ENCODE measurements at places on chromosomes 3 and 15.
A peak's percentile ranks its signal among the peaks of the same experiment; 100 is the strongest.

DNA sequence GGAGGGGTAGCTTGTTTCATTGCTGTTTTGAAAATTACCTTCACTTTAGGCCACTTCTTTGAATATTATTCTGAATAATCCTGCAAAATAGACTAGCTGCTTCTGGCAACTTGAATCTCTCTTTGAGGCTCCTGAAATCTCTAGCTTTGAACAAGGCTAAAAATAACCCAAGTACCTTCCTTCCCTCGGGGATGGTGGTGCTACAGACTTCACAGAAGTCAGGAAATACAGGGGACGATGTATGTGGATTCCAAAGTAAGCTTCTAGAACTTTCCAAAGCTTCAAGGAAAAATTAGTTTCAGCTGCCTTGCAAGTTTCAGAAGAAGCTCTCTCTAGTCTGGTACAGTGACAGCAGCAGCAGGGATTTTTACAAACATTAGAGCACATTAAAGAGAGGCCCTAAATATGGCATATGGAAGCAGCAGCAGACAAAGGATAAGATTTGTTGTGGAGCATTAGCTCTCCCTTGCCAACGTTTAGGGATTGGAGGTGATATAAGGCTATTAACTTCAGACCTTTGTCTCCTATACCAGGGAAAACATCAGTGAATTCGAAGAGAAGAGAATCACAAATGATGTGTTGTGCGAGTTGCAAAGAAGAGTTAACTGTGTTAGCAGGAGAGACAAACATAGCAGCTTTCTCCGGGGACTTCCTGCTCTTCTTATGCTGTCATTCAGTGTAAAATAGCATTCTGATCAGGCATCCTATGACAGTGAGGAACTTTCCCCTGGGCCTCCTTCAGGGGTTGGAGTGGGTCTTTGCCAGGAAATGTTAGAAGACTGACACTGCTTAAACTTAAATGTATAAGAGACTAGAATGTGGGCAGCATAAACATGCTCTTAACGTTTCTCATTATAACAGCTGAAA is 783.0 kb upstream of the ARPP21 start:
- DNase-seq: no peak

- DNase-seq: no peak
These were observed at the start of gene ANKUB1 for GRCh38 chr3:149792452-149793270. TSS of gene ANKUB1 (minus strand) at chr3:149792554. CDS start at chr3:149792366, 188 bp downstream.

DNA sequence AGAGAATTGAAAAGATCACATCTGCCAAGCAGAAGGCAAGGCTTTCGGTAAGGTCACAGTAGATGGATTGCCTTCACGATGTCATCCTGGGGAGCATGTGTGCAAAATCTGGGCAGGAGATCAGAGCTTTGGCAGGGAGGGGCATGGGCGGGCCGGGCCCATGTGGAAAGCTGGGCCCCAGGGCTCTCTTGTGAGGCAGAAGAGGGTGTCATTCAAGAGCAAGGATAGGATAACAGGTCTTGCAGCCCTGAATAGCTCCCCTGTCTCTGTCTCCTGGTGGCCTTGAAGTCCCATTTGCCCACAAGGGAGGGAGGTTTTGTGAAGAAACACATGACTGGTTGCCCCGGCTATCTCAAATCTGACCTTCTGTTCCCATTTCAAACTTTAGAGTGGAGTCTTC is 172.0 kb downstream of the OPA1 start:
- no peak for DNase-seq

- peak; percentile 56 for DNase-seq
These were observed 62.2 kb upstream of the AKAP13 start for GRCh38 chr15:85318048-85318731.

GRCh38 chr15:57138349-57138788 is 219.9 kb downstream of the TCF12 start:
- no peak for DNase-seq

- no peak for DNase-seq
These were observed 2.3 kb downstream of the PEAK1 start for GRCh38 chr15:77417602-77418001.

GRCh38 chr3:178036451-178037144 is 499.6 kb upstream of the KCNMB2 start:
- no peak for DNase-seq

GRCh38 chr15:99907698-99908097 is 174.5 kb upstream of the LYSMD4 start:
- DNase-seq: no peak

DNA sequence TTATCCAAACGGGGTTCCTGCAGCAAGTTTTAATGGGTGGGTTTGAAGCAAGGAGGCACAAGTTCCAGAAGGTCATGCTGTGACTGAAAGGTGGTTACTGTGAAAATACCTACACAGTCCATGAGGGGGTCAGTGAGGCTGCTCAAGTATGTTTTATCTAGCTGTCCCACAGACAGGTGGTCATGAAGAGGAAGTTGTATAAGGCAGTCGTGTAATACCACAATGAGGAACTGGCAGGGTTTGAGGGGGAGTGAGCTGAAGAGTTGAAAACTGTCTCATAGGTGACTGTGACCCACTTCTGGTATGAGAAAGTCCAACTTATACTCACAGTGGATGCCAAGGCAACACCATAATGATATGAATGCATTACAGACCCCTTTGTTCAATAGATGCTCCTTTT is 856.8 kb downstream of the OTOL1 start:
- no peak for DNase-seq

DNA sequence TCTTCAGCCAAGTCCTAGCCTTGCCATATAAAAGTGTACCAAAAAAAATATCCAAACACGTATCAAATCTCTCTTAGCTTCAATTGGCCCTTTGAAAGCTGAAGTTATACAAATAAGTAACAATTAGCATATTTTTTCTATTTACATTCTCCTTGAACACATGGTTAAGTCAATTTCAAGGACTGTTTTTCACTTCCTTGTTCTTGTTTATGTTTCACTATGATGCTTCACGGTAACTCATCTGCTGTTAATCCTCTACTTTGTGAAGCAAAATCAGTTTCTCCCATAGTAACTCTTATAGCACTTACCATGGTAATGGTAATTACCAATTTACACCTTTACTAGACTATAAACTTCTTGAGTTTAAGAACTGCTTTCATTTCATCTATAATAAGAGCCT is 10.6 kb upstream of the SPRED1 start:
- no peak for DNase-seq

GRCh38 chr15:39598958-39599845 is 18.3 kb downstream of the THBS1 start:
- DNase-seq: no peak

DNA sequence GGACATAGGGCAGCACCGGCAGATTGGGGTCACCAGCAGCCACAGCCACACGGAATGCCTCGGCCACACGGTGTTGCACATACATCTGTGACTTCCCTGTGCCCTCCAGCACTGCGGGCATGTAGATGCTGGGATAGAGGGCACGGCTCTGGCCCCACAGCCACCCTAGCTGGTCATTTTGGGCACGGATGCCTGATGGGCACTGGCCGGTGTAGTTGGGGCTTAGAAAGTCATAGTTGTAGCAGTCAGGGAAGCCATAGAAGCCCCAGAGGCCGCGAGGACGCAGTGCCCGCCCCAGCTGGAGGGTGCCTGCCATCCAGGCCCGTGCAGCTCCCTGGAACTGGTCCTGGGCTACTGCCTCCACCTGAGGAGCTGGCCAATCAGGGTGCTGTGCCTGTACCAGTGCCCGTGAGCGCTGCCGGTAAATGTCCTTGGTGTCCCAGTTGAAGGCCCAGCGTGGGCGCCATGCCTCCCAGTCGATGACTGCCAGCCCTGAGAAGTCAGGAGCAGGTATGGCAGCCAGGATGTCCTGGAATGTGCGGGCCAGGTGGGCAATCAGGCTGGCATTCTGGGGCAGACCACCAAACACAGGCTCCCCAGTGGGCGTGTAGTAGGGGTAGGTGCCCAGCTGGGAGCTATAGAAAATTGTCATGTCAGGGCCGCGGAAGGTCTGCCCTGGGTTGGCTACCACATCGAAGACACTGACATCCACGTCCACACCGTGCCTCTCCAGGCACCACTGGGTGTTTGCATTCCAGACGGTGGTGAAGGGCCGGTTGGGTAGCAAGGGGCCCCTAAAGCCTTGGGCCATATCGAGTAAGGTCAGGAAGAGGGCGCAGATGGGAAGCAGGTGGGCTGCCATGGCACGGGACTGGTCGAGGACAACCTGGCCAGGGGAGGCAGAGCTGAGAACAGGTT is 1.0 kb downstream of the HYAL1 start:
- DNase-seq: no peak

DNA sequence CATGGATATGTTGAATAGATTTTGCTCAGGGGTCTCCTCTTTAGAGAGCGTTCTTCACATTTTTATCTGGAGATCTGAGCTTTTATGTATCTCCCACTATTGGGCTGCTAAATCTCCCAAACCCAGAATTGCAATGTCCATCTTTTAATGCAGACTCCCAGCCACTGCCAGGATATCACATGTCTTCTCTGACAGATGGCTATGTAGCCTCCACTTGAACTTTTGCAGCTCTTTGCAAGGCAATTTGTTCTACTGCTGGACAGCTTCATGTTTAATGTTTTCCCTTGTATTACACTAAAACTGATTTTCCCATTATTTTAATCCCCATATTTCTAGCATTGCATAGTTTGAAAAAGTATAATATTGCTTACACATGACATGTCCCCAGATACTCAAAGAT is 177.2 kb downstream of the LPP start:
- no peak for DNase-seq

GRCh38 chr15:85414495-85414894 is 34.1 kb downstream of the AKAP13 start:
- no peak for DNase-seq

DNA sequence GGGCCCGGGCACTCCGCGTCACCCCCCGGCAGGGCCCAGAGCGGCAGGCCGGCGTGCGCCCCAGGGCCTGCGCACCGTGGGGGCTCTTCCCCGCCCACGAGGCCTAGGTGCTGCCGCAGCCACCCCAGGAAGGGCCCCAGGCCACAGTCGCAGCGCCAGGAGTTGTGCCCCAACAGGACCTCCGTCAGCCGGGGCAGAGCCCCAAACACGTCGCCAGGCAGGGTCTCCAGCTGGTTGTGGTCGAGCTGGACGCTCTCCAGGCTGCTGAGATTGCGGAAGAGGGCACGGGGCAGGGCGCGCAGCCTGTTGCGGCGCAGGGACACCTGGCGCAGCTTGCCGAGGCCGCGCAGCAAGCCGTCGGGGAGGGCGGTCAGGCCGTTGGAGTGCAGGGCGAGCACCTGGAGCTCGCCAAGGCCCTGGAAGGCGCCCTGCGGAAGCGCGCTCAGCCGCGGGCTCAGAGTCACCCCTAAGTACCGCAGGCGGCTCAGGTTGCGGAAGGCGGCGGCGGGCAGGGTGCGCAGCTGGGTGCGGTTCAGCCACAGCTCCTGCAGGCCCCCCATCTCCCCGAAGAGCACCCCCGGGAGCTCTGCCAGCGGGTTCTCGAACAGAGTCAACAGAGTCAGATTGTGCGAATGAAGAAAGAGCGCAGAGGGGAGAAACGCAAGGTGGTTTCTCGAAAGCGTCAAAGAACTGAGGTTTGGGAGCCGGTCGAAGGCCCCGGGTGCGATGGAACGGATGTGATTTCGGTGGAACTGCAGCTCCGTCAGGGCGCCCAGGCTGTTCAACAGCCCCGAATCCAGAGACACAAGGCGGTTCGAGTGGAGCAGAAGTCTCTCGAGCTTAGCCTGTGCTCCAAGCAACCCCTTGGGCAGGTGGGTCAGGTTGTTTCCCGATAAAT is 2.0 kb downstream of the GP5 start:
- DNase-seq: no peak

GRCh38 chr3:72116226-72116625 is 331.3 kb upstream of the PROK2 start:
- DNase-seq: no peak

DNA sequence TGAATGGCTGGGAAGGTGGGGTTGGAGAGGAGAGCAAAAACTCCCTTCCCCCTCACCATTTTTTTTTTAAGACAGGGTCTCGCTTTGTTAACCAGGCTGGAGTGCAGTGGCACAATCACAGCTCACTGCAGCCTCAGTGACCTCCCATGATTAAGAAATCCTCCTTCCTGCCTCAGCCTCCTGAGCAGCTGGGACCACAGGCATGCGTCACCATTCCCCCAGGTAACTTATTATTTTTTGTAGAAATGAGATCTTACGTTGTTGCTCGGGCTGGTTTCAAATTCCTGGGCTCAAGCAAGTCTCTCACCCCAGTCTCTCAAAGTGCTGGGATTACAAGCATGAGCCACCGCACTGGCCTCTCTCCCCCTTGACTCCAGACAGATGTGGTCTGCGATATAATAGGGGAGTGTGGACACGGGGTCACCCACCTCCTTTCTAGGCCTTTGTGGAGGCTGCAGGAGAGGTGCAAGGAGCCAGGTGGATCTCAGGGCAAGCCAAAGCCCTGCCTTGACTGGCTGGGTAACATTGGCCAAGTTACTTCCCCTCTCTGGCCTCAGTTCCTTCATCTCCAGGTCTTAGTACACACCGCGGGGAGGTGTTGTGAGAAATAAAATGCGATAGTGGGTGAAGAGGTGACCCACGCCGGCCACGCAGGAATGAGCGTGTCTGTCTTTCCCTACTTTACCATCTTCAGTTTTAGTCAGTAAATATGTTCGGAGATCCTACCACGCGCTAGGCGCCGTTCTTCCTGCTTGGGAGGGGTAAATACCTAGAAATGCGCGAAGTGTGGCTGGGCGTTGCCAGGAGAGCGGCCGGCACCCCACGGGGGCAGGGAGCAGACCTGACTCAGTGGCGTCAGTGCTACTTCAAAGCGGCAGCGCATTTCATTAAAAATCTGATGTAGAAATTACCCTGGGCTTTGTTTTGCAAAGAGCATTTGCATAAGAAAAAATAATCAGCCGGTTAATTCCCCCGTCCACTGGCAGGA is 20.2 kb upstream of the CORO2B start:
- DNase-seq: peak; percentile 67

GRCh38 chr3:195876297-195877064 is 31.9 kb downstream of the TNK2 start:
- DNase-seq: no peak

GRCh38 chr3:60552581-60552980 is 698.7 kb downstream of the FHIT start:
- DNase-seq: peak; percentile 4

- no peak for DNase-seq
These were observed 3.8 kb downstream of the TYRO3 start for GRCh38 chr15:41562784-41563198.

DNA sequence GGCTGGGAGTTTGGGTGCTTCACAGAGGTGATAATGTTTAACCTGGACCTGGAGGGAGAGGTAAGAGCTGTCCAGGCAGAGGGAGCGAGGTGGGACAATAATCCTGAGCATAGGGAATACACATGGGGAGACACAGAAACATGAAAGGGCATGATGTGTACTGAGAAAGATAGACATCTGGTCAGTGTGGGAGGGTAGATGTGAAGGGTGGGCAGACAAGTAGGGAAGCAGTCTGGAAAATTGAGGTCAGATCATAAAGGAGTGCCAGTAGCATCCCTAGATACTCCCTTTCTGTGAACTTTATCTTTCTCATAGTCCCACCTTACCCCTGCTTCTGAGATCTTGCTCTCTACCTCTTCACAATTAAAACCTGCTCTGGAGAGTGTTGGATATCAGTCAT is 12.0 kb upstream of the GLCE start:
- DNase-seq: no peak

DNA sequence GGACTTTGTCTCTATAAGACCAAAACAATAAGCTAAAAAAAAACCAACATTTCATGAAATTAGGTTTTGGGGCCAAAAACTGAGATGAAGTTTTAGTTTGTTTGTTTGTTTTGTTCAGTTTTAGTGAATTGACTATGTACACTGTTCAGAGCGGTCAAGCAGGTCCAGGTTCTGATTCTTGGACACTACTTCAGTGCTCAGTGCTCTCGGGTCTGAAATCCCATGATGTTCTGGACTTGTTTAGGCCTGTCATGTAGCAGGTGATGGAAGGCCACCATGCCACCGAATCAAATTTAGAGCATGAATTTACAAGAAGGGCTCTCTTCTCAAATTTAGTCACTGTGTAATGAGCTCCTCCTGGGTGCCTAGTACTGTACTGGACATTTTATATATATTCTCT is 45.5 kb downstream of the COL8A1 start:
- DNase-seq: no peak

- DNase-seq: no peak
These were observed 59.1 kb upstream of the SPRED1 start for GRCh38 chr15:38193496-38193895.

Data from kidney epithelial cell (primary cell).